ENCODE measurements at places on chromosomes 1 and 21.

- DNase-seq, result no peak
These were observed 42.2 kb upstream of the C1orf105 start for GRCh38 chr1:172378109-172378760.

- DNase-seq, result no peak
These were observed 72.6 kb upstream of the MACF1 start for GRCh38 chr1:39131940-39132339.

DNA sequence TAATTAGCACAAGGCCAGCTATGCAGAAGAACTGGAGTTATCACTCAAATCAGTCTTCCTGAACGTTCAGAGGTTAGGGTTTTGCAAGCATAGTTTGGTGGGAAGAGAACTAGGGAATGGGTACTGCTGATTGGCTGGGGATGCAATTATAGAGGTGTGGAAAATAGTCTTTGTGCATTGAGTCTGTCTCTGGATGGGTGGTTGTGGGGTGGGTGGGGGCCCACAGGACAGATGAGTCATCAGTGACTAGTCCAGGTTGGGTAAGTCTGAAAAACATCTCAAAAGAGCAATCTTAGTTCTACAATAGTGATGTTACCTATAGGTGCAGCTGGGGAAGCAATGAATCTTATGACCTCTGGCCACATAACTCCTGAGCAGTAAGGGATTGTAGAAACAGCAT, 89.7 kb upstream of the HMCN1 start:
- DNase-seq, result no peak

DNA sequence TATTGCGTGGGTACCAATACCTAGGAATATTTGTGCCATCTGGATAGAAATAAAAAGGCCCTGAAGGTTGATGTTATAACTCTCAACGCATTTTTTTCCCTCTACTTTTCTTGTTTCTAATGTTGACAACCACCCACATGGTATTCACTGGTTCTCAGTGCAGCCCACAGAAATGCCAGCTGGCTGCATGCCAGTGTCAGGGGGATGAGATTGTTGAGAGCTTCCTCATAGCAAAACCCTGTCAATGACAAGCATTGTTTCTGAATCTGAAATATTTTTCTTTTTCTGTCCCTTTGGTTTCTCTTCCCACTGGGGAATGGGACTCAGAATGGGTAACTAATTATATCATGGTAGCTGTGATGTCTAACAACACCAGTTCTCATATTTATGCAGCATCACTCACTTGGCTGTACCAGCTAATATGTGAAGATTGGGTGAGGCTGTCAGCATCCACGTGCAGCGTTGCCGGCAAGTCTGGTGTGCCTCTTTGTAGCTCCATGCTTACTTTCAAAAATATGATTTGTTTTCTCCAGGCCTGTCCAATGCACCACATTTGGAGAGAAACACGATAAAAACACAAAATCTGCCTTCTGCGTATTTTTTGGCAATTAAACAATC, 284.6 kb downstream of the PTBP2 start:
- no peak for DNase-seq

GRCh38 chr1:240116831-240117769, 25.4 kb downstream of the FMN2 start:
- no peak for DNase-seq

GRCh38 chr1:41690331-41690730, 205.8 kb upstream of the EDN2 start:
- DNase-seq, result no peak

DNA sequence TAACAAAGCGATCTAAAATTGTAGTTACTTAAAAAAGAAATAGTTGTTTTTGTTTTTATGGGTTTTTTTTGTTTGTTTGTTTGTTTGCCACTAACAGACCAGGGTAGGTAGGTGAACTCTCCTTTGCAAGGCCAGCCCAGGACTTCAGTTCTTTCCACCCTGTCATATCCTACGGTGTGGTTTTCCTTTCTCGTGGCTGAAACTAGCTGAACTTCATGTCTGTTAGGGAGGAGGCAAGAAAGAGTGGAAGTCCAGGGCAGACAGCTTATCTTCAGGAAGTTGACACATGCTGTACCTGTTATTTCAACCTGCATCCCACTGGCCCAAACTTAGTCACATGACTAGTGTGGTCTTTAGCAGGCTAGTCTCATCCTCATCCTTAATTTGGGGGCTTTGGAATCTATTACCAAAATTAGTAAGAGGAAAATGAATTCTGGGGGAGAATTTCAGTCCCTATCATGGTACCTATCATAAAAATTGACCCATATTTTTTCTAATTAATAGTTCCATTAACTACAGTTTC, 62.9 kb upstream of the LRRC7 start:
- no peak for DNase-seq

DNA sequence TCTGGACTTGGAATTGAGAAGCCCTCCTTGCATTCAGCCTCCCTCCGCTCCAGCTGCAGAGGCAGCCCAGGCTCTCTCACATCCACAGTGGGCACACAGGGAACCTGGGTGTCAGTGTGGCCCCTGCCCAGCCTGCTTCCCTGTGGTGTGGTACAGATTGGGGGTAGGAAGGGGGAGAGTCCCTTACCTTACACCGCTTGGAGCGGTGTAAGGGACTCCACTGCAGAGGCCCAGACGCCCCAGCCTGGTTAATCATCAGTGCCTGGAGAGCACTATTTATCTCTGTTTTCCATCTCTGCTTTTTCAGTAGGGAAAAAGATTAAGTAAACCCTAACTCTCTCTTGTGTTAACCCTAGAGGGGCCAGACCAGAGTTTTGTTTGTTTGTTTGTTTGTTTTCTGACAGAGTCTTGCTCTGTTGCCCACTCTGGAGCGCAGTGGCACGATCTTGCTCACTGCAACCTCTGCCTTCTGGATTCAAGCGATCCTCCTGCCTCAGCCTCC, 803 bp upstream of the RHBG start:
- no peak for DNase-seq

- DNase-seq, result peak; percentile 64
These were observed at the start of gene PCNX2 for GRCh38 chr1:233295237-233295974. PCNX2 (minus strand) TSS chr1:233295725; CDS start chr1:233295478, 247 bp downstream.

DNA sequence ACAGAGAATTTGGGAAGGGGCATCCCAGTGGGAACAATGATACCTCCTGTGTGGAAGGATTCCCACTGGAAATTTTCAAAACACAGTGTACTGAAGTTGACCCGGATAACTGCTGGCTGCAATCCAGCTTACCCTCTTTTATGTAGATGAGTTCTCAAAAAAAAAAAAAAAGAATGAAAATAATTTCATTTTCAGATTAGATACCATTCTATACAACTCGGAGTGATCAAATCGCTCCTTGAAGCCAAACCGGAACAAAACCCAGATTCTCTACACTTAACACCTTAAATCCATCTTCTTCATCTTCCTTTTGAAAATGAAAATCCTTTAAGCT, 69.1 kb downstream of the KAZN start:
- DNase-seq, result no peak
